ENCODE measurements at places on chromosomes 6 and 20.
A peak's percentile ranks its signal among the peaks of the same experiment; 100 is the strongest.

DNA sequence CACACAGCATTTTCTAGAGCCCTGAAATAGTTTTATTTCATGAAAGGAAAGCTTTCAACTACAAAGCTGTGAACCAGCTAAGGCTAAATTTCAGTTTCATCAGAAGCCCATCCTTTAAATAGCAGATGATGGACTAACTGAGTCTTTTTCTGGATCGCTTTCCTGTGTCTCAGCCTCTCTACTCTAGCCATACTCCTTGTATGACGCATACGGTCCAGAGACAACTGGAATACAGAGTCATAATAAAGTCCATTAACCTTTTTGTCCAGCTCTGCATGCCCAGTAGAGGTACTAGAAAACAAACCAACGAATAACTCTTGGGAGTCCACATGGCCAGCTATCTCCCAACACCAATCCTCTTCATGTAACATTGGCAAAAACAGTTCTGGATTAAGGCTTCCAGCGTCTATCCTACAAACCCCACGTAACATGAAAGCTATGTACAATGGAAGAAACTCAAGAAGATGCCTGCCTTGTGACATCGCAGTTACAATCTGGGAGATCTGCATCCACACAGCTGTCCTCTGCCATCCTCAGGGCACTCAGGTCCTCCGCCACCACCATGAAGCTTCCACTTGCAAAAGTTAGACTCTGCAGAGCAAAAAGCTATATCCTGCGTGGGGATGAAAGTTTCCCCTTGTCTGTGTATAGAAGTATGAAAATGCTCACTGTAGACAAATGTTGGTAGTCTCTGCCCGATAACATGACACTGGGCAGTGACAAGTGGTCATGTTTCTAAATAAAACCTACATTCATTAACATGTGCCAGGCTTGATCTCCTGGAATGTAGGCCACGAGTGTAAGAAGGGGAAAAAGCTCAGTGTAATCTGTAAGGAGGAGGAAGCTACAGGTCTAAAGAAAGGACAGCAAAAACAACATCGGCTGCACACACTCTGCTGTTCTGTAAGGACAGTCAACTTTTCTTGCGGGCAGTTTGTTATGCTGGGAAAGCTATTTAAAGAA is 360.4 kb downstream of the ESR1 start:
- DNase-seq, result no peak

GRCh38 chr6:154343473-154344308 is 12.9 kb downstream of the IPCEF1 start:
- DNase-seq, result peak; percentile 3

DNA sequence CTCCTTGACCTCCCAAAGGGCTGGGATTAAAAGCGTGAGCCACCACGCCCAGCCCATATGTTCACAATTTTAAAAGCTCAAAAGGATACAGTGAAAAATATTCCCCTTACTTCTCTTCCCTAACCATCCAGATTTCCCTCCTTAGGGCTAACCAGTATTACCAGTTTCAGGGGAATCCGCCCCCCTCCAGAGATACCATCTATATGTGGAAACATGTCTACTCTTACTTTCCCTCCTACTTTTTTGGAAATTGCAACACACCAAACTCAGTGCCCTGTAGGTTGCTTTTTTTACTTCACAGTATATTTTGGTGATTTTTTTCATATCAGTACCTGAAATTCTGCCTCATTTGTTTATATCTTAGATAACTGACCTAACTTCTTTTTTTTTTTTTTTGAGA is 6.9 kb upstream of the RPL10A start:
- DNase-seq, result no peak

DNA sequence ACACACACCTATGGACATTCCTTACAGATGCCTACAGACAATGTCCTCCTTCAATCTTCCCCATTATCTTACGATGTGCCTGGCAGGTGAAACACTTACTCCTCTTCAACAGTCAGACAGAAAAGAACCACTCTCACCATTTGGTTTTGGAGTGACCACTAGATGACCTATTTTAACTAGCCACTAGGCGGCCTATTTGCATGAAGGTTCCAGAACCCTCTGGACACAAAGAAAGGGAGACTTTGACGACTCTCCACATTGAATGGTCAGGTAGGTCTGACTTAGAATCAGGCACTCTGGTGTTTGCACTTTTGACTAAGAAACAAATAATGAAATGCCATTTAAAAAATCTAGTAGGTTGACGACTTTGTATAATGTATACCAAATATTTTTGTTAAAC is 42.0 kb downstream of the PNLDC1 start:
- DNase-seq, result no peak

- DNase-seq, result no peak
Measured at GRCh38 chr6:140303218-140303949, 928.9 kb upstream of the CITED2 start.

- DNase-seq, result no peak
Measured at GRCh38 chr6:44624936-44625573, 237.5 kb downstream of the CDC5L start.

DNA sequence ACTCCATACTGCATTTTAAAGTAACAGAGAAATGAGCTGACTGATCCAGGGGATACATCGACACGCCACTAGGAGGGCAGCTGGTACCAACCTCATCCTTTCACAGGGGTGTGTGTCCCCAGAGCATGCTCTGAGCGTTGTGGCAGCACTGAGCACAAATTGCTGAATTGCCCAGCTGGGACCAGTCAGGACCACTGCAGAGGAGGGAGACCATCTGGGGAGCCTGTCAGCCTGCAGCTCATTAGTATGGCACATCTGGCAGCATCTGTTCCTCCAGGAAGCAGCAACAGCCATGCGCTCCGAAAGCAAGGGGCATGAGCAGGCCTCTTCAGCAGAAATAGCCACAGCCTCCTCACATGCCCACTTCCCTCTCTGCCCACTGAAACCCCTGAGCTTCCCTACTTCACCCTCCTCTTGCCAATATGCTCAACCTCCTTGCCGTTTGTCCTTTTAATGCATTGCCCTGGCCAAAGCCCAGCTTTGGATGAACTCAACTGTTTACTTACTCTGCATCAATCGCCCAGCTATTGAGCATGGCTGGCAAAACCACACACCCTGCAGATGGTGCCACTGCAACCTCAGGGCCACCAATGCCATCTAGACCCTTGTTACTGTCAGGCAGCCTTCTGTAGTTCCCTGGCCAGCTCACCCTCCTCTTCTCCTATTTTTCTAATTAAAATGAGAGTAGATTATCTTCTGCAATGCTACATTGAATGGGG is 77.6 kb upstream of the NEDD9 start:
- no peak for DNase-seq

- no peak for DNase-seq
Measured at GRCh38 chr6:28734443-28734959, 189.3 kb downstream of the TRIM27 start.

DNA sequence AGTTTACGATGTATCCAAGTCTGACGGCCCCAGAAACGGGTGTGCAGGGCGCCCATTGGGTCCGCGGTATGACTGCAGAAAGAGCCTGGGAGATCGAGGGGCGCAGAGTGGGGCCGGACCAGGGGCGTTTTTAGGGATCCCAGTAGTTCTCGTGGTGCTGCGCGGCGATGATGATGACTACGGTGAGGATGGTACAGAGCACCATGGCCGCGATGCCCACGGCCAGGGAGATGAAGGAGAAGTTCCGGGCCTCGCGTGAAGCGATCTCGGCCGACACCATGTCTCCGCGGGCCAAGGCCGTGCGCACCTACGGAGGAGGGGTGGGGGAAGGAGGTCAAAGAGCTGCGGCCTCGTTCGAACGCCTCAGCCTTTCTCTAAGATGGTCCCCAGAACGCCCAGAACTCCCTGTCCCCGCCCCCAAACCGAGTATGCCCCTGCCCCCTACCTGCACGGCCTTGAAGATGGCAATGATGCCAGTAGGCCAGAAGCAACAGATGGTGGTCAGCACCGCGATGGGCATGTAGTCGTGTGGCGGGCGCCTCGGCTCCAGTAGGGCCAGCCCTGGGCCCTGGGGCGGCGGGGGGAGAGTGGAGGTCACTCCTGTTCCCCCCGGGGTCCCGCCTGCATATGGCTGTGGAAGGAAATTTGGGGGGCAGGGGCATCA is 2.5 kb downstream of the PRRT1 start:
- DNase-seq, result no peak

- DNase-seq, result no peak
Measured at GRCh38 chr20:39660965-39661364, 698.8 kb downstream of the DHX35 start.

DNA sequence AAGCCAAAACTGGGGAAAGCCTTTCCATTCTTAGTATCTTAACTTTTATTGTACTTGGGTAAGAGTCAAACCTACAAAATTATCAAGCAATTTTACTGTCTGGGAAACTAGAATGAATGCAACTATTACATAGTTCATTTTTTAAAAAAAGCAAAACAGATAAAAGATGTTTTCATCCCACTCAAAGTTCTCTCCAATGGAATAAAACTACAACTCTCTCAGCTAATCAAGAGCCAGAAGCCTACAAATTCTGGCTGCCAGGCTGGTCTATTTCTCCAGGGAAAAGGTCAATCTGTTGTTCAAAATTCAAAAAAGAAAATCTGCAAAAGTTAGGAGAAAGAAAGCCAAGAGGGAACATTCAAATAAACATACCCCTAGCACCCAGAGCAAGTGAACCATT is 56.2 kb downstream of the COL12A1 start:
- no peak for DNase-seq

DNA sequence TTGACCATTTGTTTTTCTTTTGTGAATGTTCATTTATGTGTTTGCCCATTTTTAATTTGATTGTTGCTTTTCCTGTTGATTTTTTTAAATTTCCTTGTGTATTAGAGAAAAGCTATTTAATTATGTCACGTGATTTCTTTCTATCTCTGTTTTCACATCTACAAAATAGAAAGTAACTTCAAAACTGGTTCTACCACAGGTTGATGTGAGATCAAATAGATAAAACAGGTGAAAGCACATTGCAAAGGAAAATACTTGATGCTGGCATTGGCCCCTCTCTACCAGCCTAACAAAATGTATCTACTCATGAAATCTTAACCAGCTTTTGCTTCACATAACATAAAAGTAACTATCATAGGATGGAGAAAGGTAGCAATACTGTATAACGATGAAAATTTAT is 129.2 kb downstream of the TMEM242 start:
- peak; percentile 13 for DNase-seq

DNA sequence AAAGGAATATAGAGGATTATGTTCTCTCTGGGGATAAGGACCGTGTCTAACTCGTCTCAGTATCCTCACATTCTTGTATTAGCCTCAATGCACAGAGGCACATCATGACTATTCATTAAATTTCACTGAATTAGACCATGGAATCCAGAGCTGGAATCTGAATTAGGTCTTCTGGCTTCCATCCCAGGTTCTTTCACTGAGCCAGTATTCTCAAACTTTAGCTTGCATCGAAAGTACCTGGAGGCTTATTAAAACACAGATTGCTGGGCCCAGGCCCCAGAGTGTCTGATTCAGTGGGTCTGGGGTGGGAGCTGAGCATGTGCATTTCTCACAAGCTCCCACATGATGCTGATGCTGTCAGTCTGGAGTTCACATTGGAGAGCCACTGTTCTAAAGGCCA is 142.0 kb downstream of the UST start:
- no peak for DNase-seq

DNA sequence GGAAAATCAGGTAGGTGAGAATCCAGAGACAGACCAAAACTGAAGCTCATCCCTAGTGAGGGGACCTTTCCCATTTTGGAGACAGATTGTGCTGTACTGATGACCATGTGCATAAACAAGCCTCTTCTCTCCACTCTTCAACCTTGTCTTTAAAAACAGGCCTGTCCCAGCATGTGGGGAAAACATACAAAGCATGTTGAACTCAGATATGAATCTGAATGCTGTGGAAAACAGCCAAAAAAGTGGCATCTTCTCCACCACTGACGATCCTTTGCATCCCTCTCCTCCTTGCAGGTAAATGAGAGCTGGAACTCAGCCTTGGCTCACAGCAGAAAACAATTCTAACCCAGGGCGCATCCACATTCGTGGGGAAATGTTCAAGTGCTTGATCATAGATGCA is 123.7 kb upstream of the FOXQ1 start:
- no peak for DNase-seq

Measured in CD4-positive, CD25-positive, alpha-beta regulatory T cell (primary cell).